ENCODE measurements at places on chromosomes 2 and 18.

- DNase-seq = peak; percentile 62
Measured at GRCh38 chr2:98710734-98711133, 20.2 kb downstream of the MGAT4A start.

DNA sequence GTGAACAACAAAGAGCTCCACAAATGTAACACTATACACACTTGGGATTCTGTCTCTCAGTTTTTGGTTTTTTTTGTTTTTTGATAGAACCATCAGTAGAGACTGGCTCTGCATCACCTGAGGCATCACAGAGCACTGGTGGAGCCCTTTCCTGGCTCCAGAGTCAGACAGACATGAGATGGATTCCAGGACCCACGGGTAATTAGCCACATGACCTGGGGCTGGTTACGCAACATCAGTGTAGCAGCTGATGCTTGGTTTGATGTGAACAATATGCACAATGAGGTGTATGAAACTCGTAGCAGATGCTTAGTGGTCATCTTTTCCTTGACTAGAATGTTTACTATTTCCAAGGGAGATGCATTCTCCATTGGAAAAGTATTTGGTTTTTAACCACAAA, 40.7 kb downstream of the CMPK2 start:
- peak; percentile 15 for DNase-seq

DNA sequence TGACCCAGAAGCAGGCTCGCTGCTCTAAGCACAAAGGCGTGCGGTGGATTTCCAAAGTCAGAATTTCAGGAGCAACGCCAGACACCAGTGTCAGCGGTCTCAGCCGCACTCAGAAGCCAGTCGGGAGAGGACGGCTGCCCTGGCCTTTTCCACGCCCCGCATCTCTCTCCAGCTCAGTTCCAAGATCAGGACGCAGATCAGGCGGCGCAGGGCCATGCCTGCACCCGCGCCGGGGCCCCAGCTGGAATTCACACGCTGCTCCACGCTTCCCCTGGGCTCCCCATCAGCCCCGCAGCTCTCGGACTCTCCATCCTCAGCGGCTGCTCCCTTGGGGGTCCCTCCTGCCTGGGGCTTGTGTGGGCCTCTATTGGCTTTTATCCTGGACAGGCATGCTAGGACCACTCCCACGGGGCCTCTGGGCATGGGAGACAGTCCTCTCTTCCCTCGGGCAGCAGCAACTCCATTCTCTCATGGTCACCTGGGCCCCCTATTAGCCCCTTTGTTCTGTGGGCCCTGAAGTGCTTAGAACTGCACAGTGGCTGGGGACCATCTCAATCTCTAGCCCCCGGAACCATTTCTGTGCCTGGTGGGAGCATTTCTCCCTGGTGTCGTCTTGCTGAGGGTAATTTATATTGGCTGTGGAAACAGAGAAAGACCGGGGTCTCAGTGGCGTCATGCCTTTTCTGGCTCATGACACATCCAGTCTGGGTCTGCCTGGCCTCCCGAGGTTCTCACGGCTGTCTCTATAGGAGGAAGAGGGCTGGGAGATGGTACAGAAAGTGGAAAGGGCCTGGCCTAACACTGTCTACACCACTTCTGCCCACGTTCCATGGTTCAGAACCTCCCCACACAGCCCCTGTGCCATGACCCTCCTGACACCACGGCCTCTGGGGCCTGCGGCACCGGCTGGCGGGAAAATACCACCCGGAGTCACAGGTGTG, 14.9 kb upstream of the TMEM18 start:
- DNase-seq = no peak

GRCh38 chr2:44250376-44250775, 24.9 kb upstream of the SLC3A1 start:
- no peak for DNase-seq

Data from suppressor macrophage (primary cell).